ENCODE measurements at places on chromosomes 6 and 20. TPM values are rescaled to one million over a fixed set of nuclear protein-coding genes. Genes with fewer than 3 reads are reported as not detected.

DNA sequence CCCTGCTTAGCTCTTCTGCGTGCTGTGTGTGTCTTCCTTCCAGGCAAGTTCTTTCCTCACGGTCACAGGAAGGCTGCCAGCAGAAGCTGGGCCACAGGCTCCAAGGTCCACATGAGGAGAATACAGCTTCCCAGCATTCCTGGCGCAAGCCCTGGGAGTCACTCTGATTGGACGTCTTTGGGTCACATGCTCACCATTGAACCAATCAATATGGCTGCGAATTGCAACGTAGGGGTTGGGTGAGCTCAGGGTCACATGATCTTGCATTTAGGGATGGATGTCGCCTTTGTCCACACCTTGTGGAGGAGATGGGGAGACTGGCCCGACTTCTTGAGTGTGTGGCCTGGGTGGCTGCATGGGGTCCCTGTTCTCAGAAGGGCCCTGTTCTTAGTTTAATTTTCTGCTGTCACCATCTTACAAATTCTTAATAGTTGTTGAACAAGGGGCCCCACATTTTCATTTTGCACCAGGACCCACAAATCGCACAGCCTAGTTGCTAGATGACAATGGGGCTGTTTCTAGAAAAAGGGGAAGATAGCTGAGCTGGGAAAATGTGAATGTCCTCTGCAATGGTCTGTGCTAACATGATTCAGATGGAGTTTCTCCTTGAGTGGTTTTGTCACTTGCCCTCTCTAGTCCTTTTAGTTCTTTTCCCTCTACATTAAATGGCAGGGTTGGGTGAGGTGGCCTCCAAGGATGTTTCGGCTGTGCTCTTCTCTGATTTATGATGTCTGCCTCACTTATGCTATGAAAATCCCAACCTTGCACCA lies 149.6 kb downstream of the CDH26 start:
- DNase-seq, result no peak

GRCh38 chr6:45870531-45870930 lies 145.1 kb downstream of the CLIC5 start:
- DNase-seq, result peak; percentile 23

DNA sequence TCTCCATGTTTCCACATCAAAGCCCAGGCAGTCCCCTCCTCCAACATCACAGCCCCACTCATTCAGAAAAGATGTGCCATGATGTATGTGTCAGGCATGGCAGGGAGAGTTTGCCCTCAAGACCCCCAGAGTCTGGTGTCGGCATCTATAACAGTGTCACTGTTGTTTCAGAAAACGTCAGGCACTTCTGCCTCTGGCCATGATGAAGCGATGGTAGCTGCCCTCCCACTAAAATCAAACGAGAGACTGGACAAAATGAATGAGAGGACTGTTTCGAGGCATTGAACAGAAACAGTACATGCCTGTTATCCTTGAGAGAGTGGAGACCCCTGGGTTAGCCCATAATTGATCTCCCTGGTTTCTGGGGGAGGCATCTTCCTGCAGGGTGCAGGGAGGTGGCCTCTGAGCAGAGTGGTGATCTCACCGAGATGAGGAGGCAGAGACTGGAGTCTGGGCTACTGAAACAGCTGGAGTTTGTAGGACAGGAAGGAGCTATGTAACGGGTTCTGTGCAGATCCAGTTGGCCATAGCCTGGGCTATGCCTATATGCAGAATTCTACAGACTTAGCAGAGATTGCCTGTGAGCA lies 144.5 kb downstream of the SYCP2 start:
- no peak for DNase-seq

- no peak for DNase-seq
Observed at GRCh38 chr6:154511791-154512190, 1.3 kb upstream of the CNKSR3 start.

DNA sequence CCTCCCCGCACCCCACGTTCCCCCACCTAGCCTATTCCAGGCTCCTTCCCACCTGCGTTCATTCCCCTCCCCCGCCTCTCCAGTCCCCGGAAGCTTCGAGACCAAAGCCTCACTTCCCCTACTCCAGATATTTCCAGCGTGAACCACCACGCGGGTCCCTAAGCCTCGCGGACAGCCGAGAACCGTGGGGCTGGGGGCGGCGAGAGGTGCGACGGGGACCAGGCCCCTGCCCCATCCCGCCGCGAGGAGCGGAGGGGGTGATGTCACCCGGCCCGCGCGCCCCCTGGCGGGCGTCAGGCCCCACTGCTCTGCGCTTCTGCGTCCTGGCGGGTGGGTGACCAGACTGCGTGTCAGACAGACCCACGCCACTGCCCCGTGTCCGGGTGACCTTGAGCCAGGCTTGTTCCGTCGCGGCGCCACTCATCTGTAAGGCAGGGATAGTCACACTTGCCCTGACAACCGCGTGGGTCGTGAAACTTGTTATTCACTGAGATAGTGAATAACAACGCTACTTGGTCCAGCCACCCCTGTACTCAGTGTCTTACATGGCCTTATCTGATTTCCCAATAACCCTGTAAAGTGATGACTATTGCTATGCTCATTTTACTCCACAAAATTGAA lies 9.0 kb upstream of the HSP90AB1 start:
- DNase-seq, result peak; percentile 59

The VSX1 gene
- total RNA-seq, result not detected
